ENCODE measurements at places on chromosomes 2 and 18.
A peak's percentile ranks its signal among the peaks of the same experiment; 100 is the strongest.

DNA sequence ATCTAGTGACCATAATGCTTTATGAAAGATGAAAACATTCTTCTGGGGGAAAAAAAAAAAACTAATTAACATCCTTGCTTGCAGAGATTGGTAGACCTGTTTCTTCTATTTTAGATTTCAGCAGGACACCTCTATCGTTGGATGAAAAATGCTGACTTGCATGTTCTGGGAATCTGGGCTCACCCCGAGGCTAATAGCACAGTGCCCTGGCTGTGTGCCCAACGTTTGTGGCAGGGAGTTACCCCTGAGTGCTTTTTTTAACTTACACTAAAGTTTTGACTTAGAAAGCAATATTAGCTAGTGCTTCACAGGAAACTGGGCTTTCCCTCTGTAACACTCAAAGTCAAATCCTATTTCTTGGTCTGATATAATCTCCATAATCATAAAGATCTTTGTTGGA is 233.2 kb downstream of the SLC8A1 start:
- no peak for DNase-seq

DNA sequence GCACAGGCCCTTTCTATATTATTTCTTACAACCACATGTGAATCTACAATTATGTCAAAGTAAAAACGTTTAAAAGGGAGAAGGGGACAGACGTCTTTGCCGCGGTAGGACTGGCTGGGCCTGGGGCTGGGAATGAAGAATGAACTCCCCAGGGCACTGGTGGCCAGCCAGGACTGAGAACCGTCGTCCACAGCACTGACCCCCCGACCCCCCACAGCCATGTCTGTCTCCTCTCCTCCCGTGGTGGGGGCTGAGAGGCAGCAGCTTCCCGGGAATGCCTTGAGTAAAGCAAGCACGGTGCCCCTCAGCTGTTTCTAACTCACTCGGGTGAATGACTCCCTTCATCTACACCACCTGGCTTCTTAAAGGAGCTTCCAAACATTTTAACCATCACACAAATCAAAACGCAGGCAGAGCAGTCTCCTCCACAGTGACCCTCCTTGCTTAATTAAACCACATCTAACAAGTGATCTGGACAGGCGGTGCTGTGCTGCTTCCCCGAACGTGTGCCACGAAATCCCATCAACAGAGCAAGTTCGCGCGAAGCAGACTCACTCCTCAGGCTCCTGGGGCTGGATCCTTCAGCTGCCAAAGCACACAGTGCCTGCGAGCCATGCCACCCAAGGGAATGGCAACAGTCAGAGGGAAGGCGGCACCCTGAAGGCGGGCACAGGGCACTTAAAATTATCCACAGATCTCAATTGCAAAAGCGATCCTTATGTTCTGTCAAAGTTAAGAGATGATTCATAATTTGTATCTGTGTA is 217.7 kb downstream of the EIPR1 start:
- no peak for DNase-seq

DNA sequence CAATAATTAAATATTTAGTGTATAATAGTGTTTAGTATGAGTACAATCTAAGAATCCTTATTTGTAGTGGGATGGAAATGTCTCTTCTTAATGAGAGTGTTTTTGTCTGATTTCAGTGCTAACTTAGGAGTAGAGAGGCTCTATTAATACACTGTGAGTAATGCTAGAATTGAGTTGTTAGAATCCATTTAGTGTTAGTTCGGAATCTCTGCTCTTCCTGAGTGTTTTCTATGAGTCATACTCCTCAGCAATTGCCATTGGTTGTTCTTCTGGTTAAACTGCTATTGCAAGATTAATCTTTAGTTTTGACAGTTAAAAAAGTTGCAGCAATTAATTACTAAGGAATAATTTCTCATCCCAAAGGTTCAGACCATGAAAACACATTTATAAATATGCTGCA is 828.6 kb upstream of the POU3F3 start:
- DNase-seq = no peak

DNA sequence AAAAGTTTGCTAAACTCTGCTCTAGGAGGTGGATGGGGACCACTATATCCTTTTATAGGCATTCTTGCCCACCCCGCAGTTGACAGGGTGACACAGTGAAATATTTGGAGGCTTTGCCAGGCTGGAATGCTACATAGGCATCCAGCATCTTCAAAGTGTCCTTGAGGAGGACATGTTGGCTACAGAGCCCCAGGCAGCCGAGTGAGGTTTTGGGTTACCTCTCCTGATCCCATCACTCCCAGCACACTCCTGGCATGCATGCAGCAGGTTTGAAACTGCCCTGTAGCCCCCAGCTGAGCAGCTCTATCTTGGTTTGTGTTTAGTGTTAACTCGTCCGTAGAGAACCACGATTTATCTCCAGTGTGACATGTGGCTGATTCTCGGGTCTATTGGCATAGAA is 7.3 kb downstream of the FOSL2 start:
- no peak for DNase-seq

GRCh38 chr2:64090264-64090663 is 54.0 kb downstream of the PELI1 start:
- no peak for DNase-seq

- DNase-seq = peak; percentile 42
These were observed 54.3 kb upstream of the LPIN2 start for GRCh38 chr18:3067165-3067661.

GRCh38 chr18:47035156-47035671 is at the start of gene ELOA2:
TSS of gene ELOA2 (minus strand) at chr18:47035621. CDS start at chr18:47035264, 357 bp downstream.
- no peak for DNase-seq

DNA sequence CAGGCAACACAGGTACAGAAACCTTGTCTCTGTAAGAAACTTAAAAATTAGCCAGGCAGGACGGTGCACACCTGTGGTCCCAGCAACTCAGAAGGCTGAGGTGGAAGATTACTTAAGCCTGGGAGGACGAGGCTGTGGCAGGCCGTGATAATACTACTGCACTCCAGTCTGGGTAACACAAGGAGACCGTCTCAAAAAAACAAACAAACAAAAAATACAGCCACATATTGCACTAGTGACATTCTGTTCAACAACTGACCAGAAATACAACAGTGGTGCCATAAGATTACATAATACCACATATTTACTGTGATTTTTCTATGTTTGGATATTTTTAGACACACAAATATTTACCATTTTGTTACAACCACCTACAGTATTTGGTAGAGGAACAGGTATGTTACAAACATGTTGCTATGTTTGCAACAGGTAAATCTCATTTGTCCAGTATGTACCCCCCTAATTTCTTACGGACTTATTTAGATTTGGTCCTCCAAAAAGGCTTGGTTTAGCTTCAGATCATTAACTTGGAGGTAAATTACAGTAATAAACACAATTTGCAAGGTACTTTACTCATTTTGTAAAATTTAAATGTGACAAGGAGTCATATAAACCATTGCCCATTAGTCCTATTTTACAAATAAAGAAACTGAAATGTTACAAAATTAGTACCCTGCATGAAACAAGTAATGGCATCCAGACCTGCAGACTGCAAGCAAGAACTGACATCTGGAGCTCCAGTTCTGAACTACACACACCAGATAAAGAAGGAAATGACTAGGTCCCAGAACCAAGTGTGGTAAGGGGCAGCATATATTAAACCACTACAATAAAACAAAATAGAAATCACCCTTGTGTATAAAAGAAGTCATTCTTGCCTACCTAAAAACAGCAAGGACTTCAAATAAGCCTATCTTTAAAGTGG is 36.8 kb downstream of the TRIP12 start:
- DNase-seq = no peak

DNA sequence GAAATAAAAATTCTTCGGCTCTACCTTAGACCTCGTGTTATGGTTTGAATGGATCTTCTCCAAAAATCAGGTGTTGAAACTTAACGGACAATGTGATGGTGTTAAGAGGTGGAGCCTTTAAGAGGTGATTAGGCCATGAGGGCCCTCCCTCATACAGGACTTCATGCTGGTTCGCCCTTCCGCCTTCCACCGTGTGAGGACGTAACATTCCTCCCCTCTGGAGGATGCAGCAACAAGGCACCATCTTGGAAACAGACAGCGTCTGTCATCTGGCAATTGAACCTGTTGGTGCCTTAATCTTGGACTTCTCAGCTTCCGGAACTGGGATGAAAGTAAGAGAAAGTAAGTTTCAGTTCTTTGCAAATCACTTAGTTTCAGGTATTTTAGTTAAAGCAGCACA is 126.3 kb upstream of the SPRED2 start:
- DNase-seq = no peak

DNA sequence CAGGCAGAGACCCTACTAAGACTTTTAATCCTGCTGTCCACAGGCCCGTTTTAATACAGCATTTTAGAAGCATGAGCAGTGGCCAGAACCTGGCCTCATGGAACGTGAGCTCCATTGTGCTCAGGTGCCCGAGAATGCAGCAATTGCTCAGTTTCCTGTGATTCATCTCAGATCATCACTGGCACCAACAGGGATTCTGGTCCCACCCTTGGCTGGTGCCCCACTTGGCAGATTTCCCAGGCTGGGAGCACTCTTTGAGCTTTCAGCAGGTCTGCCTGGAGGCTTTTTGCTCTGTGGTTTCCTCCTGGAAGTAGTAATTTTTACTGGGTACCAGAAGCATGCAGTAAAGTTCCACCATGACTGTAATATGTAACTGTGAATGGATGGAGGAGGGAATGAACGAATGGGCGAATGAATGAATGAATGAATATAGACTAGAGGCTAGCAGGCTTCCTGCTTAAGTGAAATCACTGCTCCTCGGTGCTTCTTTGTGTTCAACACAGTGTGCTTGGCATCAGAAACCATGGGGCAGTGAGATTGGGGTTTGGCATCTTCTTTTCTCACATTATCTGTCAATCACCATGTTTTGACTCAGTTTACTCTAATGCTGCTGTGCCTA is 312.9 kb downstream of the PRKCE start:
- DNase-seq = no peak
